ENCODE measurements at places on chromosomes 2 and 18.
A peak's percentile ranks its signal among the peaks of the same experiment; 100 is the strongest.

DNA sequence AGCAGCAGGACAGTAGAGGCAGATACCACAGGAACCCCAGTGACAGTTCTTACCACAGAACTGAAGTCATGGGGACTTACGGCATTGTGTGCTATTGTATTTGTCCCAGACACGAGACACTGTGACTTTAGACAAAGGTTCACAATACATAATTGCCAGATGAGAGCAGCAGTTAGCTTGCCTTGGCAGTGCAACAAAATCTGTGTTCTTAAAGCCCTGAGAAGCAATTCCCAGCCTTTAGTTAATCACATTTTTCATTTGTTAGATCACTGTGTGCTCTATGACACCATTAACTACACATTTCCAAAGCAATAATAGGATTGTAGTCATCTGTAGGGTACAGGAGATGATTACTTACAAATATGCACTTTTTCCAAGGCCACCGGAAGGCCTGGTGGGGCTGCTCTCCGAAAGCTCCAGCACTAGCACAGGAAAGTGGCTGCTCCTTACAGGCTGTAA lies 97.5 kb upstream of the LDLRAD4 start:
- DNase-seq = no peak

- no peak for DNase-seq
Observed at GRCh38 chr2:27710640-27711430, 47.1 kb downstream of the SLC4A1AP start.

GRCh38 chr2:74333175-74333574 lies 10.0 kb downstream of the SLC4A5 start:
- peak; percentile 17 for DNase-seq

DNA sequence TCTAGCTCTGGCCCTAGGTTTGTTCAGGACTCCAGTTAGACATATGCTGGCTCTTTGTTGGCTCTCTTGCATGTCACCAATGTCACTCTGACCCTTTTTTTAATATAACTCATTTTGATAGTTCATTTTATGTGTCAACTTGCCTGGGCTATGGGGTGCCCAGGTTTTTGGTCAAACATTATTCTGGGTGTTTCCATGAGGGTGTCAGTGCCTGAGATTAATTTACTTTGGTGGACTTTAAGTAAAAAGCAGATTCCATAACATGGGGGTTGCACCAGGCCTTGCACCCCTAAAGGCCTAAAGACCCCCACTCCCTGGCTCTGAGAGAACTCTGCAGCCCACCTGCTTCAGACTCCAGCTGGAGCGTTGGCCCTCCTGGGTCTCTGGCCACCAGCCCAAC lies 48.1 kb upstream of the SNTG2 start:
- no peak for DNase-seq

GRCh38 chr18:58264840-58265239 lies 220.8 kb downstream of the NEDD4L start:
- no peak for DNase-seq

GRCh38 chr2:43960921-43961320 lies 34.9 kb downstream of the LRPPRC start:
- no peak for DNase-seq

- no peak for DNase-seq
Observed at GRCh38 chr2:221189431-221190067, 382.6 kb downstream of the EPHA4 start.

- DNase-seq = no peak
Observed at GRCh38 chr2:120251078-120251477, 1.6 kb upstream of the RALB start.

GRCh38 chr2:72755647-72756423 lies 70.0 kb downstream of the EXOC6B start:
- no peak for DNase-seq

DNA sequence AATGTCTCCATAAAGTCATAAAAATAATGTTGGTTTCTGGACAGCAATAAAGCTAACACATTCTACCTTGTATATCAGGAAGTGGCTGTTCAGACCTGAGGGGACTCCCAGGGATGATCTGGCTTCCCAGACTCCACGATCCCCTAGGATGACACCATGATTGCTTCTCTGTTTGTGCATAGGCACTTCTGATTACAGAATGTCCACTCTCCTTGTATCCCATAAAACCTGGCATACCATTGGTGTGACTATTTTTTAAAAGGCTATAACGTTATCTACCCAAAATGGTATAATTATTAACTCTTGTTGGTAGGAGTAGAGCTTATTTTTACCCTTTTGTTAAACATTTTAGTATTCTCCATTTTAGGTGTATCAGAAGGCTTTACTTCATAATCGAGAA lies 57.1 kb downstream of the PTH2R start:
- no peak for DNase-seq

- no peak for DNase-seq
Observed at GRCh38 chr18:7256618-7257425, 25.9 kb downstream of the LRRC30 start.

DNA sequence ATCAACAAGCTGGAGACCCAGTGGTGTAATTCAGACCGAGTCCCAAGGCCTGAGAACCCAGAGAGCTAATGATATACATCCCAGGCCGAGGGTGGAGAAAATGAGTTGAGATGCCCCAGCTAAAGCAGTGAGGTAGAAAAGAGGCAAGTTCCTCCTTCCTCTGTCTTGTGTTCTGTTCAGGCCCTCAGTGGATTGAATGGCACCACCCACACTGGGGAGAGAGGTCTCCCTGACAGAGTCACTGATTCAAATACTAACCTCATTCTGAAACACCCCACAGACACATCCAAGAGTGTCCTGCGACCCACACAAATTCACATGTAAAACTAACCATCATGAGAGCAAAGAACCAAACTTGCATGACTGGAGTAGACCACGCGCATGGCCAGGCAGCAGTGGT lies 215.3 kb downstream of the ANAPC1 start:
- DNase-seq = no peak

- no peak for DNase-seq
Observed at GRCh38 chr2:80288576-80288975, 16.0 kb downstream of the LRRTM1 start.

GRCh38 chr2:72292433-72292832 lies 144.8 kb upstream of the CYP26B1 start:
- DNase-seq = no peak

GRCh38 chr2:188853307-188853706 lies 120.9 kb upstream of the COL3A1 start:
- no peak for DNase-seq

DNA sequence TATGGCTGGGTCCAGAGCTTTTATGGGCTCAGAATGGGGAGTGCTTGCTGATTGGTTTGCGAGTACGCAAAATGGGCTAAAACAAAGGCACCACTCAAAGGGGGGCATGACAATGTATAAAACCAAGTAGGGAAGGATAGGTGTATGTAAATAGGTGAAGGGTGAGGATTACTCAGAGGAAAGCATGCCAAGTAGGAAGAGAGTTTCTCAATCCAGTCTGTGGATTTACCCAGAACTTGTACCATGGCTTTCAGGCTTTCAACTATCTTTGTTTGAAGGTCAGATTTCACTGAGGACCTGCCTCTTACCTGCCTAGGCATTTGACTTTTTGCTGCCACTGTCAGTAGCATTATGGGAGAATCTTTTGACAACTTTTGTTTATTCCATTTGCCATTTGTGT lies 92.3 kb downstream of the RAB3GAP1 start:
- DNase-seq = no peak

GRCh38 chr2:38155015-38155414 lies 79.1 kb upstream of the CYP1B1 start:
- no peak for DNase-seq

GRCh38 chr2:217626926-217627325 lies 375.9 kb downstream of the TNS1 start:
- no peak for DNase-seq

- no peak for DNase-seq
Observed at GRCh38 chr2:160408959-160409291, 84.7 kb downstream of the RBMS1 start.

DNA sequence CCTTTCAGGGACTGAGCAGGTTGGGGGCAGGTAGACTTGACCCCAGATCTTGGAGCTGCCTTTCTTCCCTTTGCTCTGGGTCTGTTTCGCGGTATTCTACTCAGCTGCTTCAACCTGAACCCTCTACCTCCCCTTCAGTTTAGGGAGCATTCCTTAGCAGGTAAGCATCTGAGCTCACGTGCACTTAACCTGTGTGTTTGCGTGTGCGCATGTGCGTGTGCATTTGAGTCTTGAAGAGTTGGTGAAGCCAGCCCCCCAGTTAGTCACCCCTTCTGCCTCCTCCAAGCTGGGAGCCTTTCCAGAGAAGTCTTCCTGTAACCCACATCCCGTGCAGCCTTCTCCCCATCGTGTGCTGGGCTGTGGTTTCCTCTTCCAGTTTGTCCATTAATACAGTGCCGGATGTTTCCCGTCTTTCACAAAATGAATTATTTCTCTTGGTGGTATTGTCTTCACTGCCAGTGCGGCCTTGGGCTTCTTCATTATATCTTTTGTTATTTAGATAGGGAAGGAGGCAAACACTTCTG lies 33.2 kb downstream of the B3GNT2 start:
- no peak for DNase-seq

GRCh38 chr2:29063646-29064345 lies 10.5 kb downstream of the PCARE start:
- no peak for DNase-seq

GRCh38 chr2:107197594-107198294 lies 311.8 kb upstream of the ST6GAL2 start:
- no peak for DNase-seq

- DNase-seq = no peak
Observed at GRCh38 chr2:4445821-4446220, 742.4 kb downstream of the DCDC2C start.

DNA sequence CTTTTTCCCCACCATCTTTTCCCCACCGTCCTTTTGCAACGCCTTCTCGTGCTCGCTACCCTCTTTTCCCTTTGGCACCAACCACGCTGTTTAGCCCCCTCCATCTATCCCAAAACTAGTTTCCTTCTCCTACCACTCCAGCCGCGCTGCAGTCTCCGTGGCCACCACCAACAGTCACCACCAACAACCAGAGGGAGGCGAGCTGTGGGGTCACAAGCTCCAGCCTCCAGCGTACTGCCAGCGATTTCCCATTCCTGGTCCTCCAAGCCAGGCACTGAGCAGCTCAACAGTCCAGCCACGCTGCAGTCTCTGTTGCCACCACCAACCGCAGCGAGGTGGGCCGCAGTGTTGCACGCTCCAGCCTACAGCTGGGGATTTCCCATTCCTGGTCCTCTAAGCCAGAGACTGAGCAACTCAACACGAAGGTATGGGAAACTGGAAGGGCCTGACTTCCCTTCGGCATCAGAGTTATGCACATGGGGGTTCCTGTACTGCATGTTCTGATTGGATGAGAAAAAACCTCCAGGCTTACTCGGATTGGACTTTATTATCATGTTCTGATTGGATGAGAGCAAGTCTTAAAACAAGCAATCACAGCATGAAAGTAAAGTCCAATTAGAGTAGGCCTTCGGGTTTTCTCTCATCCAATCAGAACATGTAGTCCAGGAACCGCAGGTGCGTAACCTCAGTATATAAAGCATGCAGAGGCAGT lies 42.3 kb upstream of the IMP4 start:
- DNase-seq = no peak

DNA sequence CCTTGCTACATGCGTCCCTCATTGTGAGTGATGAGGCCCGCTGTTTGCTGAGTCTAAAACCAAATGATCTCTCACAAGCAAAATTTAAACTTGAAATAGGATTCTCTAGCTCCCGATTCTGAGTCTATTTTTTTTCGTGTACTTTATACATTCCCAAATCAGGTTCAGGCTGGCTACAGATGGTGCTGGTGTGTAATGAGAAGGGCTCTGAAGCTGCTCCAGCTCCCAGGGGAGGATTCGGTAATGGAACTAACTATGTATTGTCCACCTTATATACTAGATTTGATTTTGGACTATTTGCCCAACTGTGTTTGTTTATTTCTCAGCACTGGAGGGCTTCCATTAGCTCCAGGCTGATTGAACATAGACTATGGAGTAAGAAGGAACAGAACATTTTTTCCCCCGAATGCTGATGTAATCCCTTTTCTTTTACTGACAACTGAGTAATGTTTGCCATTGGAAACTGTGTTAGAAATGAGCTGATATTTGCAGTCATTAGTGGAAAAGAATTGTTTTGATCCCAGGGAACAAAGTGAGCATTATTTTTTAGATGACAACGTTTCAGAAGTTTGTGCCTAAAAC lies 274.0 kb upstream of the FIGN start:
- no peak for DNase-seq

- DNase-seq = no peak
Observed at GRCh38 chr2:187552828-187553681, 1.2 kb downstream of the TFPI start.

- no peak for DNase-seq
Observed at GRCh38 chr2:231683292-231684235, 24.8 kb upstream of the PTMA start.

DNA sequence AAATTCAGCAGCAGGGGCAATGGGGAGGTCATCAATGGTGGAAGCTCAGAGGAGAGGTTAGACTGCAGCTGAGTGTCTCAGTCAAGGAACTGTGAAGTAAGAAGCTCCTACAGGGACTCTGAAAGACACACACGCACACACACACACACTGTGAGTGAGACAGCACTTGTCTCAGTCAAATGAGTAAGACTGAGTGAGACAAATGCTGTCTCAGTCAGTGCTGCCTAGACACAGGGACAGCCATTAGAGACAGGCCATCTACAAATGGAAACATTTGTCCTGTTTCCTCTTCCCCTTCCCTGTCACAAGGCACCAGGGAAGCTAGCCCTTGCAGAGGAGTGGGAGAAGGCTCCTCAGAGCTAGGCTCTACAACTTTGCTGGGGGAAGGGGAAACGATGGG lies 577.4 kb upstream of the GCFC2 start:
- no peak for DNase-seq

GRCh38 chr2:223460209-223460608 lies 142.0 kb downstream of the SCG2 start:
- DNase-seq = no peak

- no peak for DNase-seq
Observed at GRCh38 chr2:191857259-191857805, 10.4 kb upstream of the CAVIN2 start.

- DNase-seq = peak; percentile 10
Observed at GRCh38 chr2:54176577-54176976, 61.2 kb downstream of the ACYP2 start.

DNA sequence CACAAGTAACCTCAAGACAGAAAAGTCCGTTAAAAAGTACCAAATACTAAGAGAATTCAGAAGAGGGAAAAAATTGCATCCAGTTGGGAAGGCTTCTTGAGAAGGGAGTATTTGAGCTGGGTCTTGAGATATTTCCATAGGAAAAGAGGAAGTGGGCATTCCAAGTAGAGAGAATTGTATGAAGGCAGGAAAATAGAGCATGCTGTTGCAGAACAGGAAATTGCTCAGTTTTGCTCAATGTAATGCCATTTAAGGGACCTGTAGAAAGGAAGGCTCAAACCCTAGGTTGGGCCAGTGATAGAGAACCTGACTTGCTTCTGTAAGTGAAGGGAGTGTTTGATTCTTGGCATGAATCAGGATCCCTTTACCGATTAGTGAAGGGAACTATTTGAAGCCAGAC lies 1.0 kb upstream of the ZC3H8 start:
- DNase-seq = no peak

GRCh38 chr18:13300029-13300428 lies 81.5 kb downstream of the LDLRAD4 start:
- no peak for DNase-seq

GRCh38 chr2:230895536-230896345 lies 29.3 kb downstream of the GPR55 start:
- no peak for DNase-seq

Data from activated CD4-positive, alpha-beta T cell treated with anti-CD3 and anti-CD28 coated beads, Interleukin-2, amount 50 U/mL, for 48 hours (primary cell).